NCI-H146 (cell line): ENCODE measurements at places on chromosomes 13 and 19.

DNA sequence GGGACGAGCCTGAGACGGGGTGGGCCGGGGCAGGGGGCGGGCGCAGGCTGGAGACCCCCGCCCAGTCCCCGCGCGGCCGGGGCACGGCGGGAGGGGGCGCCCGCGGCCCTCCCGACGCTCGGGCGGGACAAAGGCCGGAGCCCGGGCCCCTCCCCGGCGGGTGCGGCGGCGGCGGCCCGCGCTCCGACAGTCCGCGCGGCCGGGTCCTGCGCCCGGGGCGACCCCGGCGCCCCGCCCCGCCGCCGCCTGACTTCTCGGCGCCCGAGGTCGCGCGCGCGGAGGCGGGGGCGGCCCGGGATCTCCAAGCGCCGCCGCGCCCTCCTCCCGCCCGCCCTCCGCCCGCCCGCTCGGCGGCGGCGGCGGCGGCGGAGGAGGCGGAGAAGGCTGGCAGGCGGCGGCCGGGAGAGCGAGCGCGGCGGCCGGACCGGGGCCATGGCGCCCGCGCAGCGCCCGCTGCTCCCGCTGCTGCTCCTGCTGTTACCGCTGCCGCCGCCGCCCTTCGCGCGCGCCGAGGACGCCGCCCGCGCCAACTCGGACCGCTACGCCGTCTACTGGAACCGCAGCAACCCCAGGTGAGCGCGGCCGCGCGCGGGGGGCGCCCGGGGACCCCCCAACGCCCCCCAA is at the start of gene EFNA2:
Gene EFNA2, plus strand, starts transcription at position 137 of the 624 bp plus-strand sequence. Its CDS starts 296 bp downstream, at position 433.
- DNase-seq, result no peak

DNA sequence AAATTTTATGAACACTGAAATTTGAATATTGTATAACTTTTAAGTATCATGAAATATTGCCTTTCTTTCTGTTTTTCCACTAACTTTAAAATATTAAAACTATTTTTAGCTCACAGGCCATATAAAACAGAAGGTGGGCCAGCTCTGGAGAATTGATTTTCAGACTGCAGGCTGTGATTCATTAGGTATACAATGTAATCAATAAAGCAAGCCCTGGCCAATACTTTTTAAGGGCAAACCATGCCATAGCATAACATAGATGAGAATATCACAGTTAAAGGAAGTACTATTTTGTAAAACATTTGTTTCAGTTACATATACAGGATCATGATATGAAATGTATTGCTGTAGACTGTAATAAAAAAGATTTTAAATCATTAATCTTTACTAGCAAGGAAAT is 197.6 kb downstream of the MAB21L1 start:
- DNase-seq, result no peak

GRCh38 chr19:52592301-52592700 is 22.2 kb downstream of the ZNF701 start:
- DNase-seq, result no peak

DNA sequence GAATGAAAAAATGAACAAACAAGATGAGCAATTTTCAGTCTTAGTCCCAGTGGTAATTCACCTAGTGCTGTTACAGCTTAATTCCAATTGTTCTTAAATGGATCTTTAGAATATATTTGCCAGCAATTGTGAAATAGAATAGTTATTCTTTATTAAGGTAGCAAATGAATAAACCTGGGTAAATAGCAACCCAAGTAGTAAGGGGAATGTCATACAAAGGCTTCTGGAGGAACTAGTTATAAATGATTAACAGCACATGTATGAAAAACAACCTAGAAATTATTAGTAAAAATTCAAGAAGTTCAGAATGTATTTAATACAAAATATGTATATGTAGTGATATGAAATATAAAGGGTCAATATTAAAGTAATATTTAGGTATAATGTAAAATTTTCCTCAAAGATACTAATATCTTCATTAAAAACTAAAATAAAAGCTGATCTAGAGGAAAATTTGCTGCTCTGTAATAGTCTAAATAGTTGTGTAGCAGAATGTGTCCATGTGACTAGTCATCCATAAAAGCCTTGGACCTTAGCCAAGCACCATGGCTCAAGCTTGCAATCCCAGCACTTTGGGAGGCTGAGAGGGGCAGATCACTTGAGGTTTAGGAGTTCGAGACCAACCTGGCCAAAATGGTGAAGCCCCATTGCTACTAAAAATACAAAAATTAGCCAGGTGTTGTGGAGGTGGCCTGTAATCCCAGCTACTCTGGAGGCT is 535.9 kb upstream of the ATXN8OS start:
- DNase-seq, result no peak

GRCh38 chr19:1567116-1567847 is 843 bp downstream of the MEX3D start:
- DNase-seq, result no peak

DNA sequence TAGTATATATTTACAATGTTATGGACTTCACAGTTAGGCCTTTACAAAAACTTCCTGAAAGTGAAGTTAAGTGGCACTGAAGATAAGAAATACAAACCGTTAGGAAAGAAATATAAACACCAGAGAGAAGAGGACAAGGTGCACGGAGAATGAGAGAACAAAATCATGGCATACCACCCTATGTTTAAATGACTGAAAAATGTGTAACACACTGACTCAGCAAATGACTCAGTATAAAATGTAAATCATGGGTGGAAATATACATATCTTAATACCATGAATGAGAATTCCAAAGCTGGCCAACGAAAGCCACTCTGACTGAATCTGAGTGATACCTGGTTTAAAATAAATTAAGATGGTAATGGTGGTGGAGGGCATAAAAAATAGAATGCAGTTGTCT is 260.8 kb downstream of the DNAJC15 start:
- no peak for DNase-seq

DNA sequence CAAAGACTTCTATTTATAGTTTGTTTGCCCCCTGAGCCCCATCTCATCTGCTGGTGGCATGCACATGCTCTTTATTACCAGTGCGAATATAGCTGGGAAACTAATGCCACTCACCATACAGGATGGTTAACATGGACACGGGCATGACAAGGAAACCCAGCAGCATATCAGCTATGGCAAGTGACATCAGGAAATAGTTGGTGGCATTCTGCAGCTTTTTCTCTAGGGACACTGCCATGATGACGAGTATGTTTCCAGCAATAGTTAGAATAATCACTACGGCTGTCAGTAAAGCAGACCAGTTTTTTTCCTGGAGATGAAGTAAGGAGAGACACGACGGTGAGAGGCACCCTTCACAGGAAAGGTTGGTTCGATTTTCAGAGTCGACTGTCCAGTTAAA is 1.5 kb downstream of the HTR2A start:
- no peak for DNase-seq

- DNase-seq, result no peak
Observed at GRCh38 chr19:18008814-18009213, 844 bp downstream of the ARRDC2 start.

DNA sequence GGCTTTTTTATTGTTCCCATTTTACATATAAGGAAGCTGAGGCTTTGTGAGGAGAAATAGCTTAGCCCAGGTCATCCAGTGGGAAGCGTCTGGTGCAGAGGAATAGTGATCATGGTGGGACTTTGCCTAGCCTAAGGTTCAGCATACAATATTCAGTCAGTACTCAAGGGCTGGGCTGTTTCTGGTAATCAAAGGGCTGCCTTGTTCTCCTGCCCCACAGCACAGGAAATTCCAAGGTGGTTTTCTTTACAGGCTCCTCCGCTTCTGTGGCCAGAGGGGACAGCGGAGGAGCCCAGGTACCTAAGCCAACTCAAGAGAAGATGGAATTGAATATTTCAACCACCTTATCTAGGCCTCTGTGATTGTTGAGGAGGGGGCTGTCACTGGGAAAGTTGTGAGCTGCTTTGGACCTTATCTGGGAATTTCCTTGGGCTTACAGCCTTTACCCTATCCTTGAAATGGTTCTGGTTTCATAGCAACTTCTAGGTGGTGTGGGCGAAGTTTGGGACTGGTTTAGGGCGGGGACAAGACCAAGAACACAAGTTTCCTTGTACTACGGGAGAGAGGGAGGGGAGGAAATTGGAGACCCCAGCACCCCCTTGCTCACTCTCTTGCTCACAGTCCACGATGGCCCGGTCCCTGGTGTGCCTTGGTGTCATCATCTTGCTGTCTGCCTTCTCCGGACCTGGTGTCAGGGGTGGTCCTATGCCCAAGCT is at the start of gene MIA:
Gene MIA, plus strand, starts transcription at position 606 of the 716 bp plus-strand sequence. Its CDS starts 22 bp downstream, at position 628.
- DNase-seq, result no peak

GRCh38 chr13:18949970-18950369 is 231.7 kb downstream of the TUBA3C start:
- no peak for DNase-seq

DNA sequence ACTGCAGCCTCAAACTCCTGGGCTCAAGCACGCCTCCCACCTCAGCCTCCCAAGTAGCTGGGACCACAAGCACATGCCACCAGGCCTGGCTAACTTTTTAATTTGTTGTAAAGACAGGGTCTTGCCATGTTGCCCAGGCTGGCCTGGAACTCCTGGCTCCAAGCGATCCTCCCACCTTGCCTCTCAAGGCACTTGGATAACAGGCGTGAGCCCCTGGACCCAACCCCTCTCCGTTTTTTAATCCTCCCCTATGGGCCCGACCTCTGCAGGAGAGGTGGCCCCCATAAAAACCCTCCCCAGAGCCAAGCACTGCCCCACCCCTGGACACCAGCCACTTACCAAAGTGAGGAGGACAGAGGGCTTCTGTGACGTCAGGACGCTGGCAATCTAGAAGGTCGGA is 28.6 kb downstream of the PEPD start:
- DNase-seq, result no peak

GRCh38 chr13:40189898-40190630 is 476.4 kb downstream of the FOXO1 start:
- DNase-seq, result no peak
